H1 (cell line): ENCODE measurements at places on chromosomes 7 and 10. TPM values are rescaled to one million over a fixed set of nuclear protein-coding genes. Genes with fewer than 3 reads are reported as not detected.

The ASIC3 gene
- 1.6 and 4.3 TPM in 2 replicates for polyA plus RNA-seq

The GCK gene
- 2.4 and 4.3 TPM in 2 replicates for polyA plus RNA-seq

GRCh38 chr7:33950047-33950714, 44.8 kb downstream of the BMPER start:
- no peak for DNase-seq

- no peak for DNase-seq
These were observed 77.3 kb upstream of the MKLN1 start for GRCh38 chr7:131250331-131250730.

DNA sequence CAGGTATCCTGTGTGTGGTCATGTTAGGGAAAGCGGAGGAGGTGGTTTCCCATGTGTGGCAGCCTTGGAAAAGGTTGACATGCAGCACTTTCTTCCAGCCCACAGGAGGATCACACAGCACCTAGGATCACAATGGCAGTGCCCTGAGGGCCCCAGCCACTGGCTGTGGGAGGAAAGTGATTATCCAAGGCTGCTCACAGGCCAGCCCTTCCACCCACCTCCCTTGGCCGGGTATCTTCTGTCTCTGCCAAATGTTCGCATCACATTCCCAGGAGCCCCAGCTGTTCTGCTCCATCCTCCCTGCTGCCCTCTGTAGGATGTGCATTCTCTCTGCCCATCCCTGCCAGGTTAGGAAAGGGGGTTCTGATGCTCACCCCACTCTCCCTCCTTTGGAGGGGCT, 2.5 kb upstream of the MLXIPL start:
- DNase-seq = no peak

The HOXA5 gene
- polyA plus RNA-seq = not detected in 2 replicates

- no peak for DNase-seq
These were observed 6.9 kb downstream of the NOLC1 start for GRCh38 chr10:102159051-102159597.

The ANXA7 gene
- polyA plus RNA-seq = 37.1 and 39.8 TPM in 2 replicates

GRCh38 chr10:26494018-26494417, 55.9 kb downstream of the APBB1IP start:
- no peak for DNase-seq

GRCh38 chr7:28674359-28674782, 262.1 kb downstream of the CREB5 start:
- DNase-seq = no peak

The TSPAN33 gene
- polyA plus RNA-seq = 42.8 and 46.6 TPM in 2 replicates

- DNase-seq = no peak
These were observed 439.8 kb upstream of the ZMIZ1 start for GRCh38 chr10:78628976-78629375.

The FAM237B gene
- not detected in 2 replicates for polyA plus RNA-seq

DNA sequence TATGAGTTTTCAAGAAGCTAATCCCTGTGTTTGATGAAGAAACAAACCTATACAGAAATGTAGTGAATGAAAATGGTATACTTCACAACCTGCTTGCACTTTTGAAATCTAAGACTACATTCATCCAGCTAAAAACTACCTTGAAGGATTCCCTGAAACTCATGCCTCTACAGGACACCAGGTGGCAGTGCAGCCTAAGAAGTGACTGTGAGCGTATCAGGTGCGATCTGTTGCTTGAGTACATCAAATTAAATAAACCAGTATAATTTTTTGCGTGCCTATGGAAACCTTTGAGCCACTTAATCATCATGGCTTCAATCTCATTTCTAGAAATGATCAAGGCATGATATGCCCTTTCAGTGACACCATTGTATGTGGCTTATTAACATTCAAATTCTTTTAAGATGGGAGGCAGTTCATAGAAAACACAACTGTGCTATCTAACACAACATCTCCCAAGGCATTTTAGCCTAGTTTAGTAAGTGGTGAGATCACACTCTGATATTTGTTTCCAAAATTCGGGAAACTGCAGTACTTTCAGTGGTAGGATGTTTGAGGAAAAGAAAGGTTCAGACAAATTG, 57.4 kb downstream of the PPP1R17 start:
- DNase-seq = peak; percentile 67

DNA sequence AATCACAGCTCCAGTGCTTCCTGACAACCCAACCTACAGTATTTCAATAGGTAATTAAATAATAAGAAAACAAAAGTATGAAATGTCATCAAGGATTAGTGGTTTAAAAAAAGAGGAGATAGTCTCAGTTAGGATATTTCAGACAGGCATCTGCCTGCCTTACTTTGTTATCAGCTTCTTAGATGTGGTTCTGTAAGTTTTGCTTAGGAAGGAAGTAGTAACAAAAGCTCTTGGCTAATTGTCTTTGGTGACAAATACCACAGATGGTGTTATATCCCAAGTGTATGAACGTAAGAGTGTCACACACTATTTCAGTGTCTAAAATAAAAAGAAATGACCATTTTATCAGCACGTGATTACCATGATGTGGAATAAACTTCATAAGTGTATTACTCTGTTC, 9.8 kb upstream of the ACTA2 start:
- DNase-seq = no peak

GRCh38 chr7:157521752-157522151, 184.9 kb downstream of the DNAJB6 start:
- DNase-seq = no peak

DNA sequence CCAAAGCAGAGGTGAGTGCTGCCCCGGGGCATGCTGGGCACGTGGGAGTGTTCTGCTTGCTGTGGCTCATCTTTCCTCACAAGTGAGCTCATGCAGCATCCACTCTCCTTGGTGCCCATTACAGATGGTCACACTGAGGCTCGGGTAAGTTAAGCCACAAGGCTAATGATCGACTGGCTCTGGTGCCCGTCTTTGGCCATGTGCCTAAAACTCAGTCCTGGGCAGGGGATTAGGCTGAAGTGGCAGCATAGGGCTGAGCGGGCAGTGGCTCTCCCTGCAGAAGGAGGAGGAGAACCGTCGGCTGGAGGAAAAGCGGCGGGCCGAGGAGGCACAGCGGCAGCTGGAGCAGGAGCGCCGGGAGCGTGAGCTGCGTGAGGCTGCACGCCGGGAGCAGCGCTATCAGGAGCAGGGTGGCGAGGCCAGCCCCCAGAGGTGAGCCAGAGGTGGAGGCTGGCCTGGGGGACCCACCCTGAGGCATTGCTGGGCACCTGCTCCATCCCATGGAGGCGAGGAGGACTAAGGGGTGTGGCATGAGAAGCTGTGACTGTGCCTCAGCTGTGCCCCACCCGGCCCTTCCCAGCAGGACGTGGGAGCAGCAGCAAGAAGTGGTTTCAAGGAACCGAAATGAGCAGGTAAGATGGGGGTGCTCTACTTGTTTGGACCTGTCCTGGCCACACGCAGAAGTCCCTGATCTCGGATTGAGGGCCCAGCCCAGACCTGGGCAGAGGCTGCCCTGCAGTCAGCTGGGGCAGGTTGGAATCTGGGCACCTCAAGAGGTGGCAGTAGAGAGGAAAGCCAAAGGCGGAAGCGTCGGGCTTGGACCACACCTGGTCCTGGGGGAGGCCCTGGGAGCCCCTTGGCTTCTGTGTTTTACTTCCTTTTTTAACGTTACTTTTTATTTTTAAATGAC, 7.3 kb downstream of the PGAM2 start:
- no peak for DNase-seq

DNA sequence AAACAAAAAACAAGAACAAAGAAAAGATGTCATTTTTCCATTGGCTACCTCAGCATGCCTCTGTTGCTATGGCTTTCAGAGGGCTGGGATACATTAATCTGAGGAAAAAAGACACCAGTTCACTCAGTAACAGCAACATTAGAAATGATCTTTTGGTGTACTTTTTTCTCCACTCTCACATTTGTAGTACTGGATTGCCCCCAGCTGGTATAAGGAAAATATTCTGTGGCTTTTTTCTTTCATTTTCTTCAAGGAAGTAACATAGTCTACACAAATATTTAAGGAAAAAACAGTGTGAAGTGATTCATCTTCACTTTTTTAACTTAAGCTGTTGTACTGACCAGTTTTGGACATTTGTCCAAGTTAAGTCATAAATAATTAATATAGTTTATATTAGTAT, 482.3 kb downstream of the SORCS1 start:
- DNase-seq = no peak

GRCh38 chr10:26837139-26837538, 23.6 kb downstream of the ABI1 start:
- DNase-seq = no peak

The COL28A1 gene
- 0.24 and 0.38 TPM in 2 replicates for polyA plus RNA-seq

- DNase-seq = no peak
These were observed 53.4 kb downstream of the CFAP58 start for GRCh38 chr10:104406715-104407650.

The MYO3A gene
- polyA plus RNA-seq = 3.9 and 4.0 TPM in 2 replicates

DNA sequence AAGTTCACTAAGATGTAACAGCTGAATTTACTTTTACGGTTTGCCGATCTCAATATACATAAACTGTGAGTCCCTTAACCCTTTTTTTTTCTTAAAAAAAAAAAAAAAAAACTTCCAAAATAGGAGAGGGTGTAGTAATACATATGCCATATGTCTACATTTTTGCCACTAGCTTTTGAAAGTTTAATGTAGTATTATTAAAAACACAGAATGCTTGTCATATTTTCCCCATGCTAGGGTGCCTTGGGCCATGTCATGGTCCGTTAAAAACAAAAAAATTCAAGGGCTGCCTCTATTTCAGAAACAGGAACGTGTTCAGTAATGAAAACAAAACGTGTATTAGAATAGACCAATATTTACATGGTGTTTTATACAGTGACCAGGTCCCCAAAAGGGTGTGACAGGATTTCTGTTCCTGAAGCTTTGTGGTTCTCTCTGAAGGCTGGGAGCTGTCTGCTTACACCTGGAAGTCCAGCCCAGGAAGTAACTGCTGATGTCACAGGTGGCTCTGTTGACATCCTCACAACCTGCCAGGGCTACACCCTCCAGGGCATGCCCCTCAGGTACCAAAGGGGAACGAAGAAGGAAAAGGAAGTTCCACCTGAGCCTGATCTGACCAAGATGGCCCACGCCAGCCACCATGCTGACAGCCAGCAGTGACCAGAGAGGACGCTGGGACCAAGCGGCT, 79.0 kb downstream of the COBL start:
- DNase-seq = no peak

The SPDYE9 gene
- not detected in 2 replicates for polyA plus RNA-seq

DNA sequence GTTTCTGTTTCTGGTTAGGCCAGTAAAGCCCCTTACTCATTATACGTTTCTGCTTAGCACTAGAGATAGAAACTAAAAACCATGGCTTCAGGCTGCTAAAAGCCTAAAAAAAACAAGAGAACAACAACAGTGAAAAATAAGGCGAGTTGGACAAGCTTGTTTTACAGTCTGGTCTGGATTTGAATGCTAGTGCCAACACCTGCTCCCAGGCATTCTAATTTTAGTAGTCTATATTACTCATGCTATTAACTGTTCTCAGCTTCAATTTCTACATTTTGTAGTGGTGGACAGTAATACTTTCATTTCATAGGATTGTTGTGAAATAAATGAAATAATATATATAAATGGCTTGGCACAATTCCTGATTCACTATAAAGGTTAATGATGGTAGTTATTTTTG, 108.5 kb downstream of the HBP1 start:
- no peak for DNase-seq

DNA sequence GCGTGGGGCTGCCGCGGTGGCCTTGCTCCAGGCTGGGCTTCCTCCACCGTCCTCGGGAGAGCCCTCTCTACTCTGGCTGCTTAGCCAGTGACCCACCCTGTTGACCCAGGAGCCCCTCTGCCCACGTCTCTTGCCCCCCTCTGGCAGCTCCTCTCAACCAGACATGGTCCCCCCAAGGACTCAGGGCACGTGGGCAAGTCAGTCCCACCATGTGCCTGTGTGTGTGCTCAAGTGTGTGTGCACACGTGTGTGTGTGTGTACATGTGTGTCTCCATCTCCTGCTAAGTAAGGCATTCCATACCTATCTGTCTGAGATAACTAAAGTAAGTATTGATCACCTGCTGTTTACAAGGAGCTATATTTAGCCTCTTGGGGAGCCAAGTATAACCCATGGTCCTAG, 101.0 kb downstream of the C10orf105 start:
- no peak for DNase-seq

- no peak for DNase-seq
These were observed 83.6 kb downstream of the KMT2E start for GRCh38 chr7:105097619-105098018.

DNA sequence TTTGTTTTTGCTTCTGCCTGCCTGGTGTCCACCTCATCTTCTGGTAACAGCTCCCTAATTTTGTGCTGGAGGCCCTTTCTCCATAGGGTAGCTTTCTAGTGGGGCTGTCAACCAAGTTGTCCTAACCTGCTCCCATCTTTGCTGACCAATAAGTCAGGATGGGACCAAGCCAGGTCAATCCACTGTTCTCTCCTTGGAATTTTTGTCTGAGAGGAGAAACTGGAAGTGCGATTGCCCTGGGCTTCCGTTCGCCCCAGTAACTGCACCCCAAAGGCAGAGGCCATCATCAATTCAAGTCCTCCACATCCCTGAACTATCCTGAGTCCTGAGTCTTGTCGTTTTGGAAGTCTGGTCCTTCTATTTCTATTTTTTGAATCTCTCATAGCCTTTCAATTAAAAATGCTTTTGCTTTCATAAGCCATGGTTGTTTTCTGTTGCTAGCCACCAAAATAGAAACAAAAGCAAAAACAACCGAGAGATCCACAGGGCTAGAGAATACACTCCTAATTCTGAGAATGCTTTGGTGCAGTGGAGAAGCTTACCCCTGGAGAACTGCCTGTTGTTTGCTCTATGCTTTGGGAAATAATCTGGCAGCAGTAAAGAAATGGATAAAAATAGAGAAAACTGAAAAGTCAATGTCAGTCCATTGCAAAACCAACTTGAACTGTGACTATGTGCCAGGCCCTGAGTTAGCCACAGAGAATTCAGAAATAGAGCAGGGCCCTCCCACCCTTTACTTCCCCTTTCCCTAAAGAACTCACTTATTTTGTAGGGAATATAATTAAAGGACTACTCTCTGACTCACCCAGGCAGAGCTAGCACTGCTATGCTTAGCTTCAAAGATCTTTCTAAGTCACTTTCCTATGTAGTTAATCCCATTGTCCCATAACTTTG, 368.1 kb downstream of the CXCL12 start:
- DNase-seq = no peak

The BTBD16 gene
- 0.05 TPM in 1 of 2 replicates, not detected in the other for polyA plus RNA-seq

- DNase-seq = no peak
These were observed 45.0 kb upstream of the JAZF1 start for GRCh38 chr7:28225576-28225975.

DNA sequence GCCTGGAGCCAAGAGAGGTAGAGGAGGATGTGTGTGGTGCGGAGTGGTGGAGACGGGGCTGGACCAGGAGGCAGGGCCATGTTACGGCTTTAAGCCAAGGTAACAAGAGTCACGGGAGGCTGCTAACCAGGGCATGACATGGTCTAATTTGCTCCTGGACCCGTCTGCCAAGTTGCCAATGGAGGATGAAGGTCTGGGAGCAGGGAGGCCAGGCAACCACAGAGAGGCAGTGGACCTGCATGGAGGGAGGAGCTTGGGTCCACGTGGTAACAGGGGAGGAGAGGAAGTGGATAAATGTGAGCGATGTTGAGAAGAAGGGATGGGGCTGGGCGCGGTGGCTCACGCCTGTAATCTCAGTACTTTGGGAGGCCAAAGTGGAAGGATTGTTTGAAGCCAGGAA, 31.0 kb downstream of the SRRM3 start:
- DNase-seq = no peak

The TMEM229A gene
- 0.31 and 0.33 TPM in 2 replicates for polyA plus RNA-seq

The ADAM8 gene
- 4.6 and 6.0 TPM in 2 replicates for polyA plus RNA-seq
